ENCODE measurements at places on chromosomes 3 and 15.

DNA sequence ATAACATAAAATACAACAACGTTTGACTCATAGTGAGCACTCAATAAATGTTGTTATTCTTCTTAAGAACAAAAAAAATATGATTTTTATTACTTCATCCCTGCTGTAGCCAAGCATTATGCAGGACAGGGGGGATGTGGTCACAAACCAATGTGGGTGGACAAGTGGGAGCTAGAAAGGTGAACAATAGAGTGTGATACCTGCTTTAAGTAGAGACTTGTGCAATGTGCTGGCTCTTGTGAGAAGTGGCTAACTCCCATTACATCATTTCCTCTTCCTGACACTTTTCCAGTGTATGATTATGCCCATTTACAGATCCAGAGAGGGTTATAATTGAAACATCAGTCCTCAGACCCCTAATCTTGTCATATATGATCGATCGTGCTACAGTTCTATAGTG, 193.6 kb downstream of the UBE2E2 start:
- no peak for DNase-seq

DNA sequence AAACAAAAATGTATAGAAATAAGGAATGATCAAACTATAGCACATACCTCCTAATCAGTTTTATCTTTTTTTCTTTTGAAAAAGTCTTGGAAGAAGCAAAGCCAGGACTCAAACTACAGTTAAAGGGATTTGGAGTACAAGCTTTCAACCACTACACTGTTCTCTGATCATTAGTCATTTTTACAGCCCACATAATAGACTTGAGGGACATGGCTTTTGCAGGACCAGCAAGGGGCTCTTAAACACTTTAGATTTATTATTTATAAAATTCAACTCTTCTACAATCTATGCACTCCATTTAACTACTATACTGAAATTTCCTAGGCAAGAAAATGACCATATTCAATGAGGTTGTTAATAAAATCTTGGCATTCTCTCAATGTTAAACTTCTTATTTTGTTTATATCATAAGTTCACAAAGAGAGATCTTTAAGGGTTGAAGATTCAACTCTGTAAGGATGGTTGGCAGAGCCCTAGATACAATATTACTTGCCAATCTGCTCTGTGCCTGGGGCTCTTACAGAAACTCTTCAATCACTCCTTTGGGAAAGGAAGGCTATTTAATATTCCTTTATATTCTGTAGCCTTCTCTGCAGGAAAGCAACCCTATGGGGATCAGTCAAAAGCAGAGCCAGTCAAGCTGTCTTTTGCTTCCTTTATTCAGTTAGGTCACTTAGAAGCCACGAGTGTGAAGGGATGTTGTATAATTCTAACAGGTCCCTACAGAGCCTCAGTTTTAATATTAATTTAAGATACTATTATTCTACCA, 557.7 kb upstream of the SGO1 start:
- no peak for DNase-seq

DNA sequence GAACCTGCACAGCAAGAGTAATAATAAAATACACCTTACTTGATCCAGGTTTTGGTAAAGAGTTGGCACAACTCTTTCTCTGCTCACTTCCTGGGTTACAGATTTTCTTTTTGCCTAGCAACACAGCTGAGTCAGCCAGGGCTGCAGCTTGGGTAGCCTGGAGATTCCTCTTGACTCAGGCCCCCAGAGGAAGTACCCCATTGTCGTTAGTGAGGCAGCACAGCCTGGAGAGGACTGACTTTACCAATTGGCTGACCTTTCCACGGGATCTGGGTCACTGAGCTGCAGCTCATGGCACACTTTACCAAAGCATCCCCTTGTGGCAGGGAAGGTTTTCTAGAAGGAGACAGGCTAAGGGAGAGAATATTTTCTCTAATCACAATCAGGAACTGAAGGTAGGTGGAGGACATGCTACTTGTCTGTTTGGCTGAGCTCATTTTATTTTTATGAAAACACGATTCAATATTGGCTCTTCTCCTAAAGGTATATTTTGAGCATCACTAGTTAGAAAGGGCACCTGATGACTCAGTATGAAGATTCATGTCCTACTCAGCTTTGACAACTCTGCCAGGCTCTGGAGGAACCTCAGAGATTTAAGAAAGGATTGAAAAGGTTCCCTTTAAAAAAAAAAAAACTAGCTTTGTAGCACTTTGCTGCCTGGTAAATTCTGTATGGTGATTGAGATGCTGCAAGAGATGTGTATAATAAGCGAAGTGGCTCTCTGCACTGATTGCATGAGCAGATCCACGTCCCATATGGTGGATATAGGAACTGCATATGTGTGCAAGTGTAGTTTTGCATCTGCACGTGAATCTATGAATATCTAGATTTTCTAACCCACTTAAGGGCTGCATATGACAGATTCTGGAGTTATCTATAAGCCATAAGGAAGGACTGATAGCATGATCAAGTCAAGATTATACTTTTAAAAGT, 124.8 kb downstream of the CHDH start:
- no peak for DNase-seq

GRCh38 chr3:57917601-57918000, 90.6 kb upstream of the FLNB start:
- no peak for DNase-seq

DNA sequence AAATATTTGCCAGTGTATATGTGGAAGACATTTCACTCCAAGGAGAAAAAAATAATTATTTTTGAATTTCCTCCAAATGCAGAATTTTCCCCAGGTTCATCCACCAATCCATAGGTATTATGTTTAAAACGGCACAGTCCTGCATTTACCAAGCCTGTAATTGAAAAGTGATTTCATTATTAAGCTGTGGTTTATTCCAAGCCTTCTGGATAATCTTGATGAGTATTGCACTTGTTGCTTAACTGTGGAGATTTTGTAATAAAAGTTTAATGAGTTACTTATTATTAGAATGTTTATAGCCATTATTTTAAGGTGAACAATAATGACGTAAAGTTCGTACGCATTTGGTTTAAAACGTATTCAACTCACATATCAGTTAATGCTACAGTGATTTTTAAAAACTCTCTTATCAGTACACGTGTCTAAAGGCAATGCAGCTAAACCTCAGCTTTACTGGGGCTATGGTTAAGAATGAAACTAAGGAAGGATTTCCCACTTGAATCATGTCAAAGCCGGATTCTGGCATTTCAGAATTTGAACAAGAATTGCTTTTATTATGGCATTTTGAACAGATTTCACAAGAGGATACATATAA, 283.9 kb downstream of the MECOM start:
- DNase-seq = no peak

GRCh38 chr15:38134252-38134651, 118.4 kb upstream of the SPRED1 start:
- no peak for DNase-seq

All from NCI-H1694 (cell line).